ENCODE measurements at places on chromosomes 3 and 15.

DNA sequence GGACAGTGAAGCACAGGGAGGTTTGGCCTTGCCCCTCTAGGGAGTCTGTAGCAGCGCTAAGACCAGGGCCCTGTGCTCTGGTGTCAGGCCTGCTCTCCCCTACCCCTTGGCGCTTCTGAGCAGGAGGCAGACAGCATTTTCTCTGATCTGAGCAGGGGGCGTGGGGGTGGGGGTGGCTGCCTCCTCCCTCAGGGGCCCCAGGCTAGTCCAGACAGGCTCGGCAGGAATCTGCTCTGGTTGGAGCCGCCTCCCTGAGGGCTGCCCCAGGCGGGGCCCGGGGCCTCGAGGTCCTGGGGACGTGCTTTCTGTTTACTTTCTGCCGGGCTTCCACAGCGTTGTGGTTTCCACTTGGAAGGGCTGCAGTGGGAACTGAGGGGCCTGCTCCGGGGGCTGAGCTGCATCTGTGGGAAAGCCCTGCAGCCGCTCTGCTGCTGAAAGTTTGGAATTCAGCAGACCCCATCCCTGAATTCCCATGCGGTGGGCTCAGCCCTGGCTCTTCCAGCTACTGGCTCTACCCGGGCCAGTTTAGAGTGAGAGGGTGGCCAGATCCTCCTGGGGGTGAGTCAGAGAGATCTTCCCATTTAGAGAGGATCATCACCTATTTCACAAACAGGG is 105.4 kb downstream of the LINGO1 start:
- DNase-seq, result peak; percentile 55

GRCh38 chr15:71781965-71782265 is 28.4 kb upstream of the NR2E3 start:
- DNase-seq, result no peak

DNA sequence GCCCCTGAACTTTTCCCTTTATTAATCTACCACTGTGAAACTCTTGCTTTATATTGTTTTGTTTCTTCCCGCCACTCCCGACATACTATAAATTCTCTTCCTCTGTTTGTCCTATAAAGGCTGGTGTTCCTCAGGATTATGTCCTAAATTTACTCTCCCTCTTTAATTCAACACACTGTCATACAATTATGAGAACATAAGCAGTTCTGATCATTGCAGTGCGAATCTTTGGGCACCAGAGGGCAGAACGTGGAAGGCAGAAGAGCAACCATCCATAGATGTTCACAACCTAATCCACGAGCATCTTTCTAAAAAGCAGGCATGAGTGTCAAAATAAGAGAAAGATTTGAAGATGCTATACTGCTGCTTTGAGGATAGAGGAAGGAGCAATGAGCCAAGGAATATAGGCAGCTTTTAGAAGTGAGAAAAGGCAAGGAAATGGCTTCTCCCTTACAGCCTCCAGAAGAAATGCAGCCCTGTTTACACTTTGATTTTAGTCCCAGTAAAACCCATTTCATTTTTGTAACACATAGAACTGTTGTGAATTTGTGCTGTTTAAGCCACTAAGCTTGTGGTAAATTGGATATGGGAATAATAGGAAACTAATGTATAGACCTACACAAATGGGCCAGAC is 179.4 kb downstream of the GBE1 start:
- DNase-seq, result peak; percentile 62

DNA sequence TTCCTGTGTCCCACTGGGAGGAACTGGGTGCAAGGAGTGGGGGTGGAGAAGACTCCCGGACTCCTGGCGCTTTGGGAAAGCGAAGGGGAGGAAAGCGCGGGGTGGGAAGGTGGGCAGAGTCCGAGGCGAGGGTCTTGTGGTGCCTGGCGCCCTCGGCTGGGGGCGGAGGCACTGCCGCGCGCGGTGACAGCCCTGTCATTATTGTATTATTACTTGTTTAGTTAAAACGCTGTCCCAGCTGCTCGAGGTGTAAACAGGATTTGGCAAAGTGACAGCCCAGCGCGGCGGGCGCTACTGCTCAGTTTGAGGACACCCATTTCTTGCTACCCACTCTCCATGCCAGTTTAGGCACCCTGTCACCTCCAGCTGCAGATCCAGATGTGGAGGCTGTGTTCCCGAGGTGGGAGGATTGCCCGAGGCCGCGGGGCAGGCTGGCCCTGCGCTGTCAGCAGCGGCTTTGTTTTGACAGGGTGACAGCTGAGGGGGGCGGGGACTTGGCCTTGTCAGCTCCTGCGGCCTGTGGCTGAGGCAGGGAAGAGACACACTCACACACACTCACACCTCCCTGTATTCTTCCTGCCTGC is 1.0 kb downstream of the KAT2B start:
- DNase-seq, result peak; percentile 73

- DNase-seq, result no peak
These were observed 34.7 kb upstream of the SYNM start for GRCh38 chr15:99070208-99070607.

DNA sequence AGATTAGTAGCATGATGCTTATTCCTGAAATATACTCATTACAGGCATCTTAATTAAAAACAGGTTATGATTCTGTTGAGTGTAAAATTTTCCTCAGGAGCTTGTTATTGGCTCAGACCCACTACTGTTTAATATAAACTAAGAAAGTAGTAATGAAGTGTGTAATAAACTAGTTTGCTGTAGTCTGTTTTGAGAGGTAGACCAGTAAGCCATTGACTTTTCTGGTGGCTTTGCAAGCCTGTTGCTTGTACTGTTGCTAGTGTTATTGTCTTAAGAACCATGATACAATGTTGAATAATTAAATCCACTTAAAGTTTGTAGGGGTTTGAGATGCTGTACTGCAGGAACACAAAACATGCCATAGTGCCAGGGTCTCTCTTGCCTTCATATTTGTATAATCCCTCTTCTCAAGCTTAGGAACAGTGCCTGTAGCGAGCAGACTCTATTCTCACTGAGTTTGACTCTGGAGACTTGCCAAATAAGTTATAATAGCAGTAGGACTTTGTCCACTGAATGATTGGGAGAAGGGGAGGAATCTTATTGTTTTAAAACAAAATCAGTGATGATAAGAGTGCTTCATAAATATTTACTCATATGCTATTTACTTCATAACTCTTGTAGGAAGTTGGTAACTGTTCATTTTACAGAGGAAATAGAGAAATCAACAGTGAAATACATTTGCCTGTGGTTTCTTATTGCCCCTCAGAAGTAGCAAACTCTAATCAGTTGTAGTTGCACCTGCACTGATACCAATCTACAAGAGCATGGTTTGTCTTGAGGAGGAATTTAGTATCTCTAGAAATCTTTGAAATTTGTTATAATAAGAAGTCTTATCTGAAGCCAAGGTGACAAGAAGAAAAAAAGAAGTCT is 13.4 kb downstream of the TCF12 start:
- DNase-seq, result no peak

DNA sequence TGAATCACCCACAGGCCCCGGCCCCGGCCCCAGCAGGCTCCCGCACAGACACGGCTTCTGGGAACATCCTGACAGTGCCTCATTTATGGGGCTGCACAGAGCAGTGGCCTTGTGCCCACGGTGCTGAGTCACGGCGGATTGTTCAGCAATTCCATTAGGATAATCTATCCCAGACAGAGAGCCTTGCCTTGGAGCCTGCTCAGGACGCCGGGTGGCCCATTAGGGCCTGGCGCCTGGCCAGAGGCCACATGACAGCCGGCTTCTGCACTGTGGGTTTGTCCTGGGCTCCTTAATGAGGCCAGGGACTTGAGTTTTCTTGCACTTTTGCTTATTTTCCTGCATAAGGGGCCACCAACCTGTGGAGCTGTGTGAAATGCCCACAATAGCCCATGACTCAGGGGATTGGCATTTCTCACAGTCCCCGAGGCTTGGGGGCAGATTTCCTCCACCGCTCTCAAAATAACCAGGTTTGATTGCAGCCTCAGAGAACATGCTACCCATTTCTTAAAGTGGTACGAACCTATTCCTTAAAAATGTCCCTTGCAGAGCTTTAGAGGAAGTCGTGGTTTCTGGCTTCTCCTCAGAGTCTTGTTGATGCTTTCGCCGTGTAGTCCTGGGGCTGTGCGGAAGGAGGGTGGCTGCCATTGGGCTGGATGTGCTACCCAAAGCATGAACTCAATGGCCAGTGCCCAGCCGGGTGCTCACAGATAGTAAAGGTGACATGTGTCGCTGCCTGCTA is 19.0 kb downstream of the SYNM start:
- DNase-seq, result peak; percentile 93

- DNase-seq, result no peak
These were observed 691.5 kb upstream of the CCDC54 start for GRCh38 chr3:106685745-106686144.

- no peak for DNase-seq
These were observed 108.5 kb downstream of the SYNPR start for GRCh38 chr3:63386568-63386967.

GRCh38 chr15:52136442-52136980 is 23.9 kb upstream of the BCL2L10 start:
- peak; percentile 47 for DNase-seq

GRCh38 chr3:68088216-68088615 is 433.8 kb upstream of the SUCLG2 start:
- no peak for DNase-seq

DNA sequence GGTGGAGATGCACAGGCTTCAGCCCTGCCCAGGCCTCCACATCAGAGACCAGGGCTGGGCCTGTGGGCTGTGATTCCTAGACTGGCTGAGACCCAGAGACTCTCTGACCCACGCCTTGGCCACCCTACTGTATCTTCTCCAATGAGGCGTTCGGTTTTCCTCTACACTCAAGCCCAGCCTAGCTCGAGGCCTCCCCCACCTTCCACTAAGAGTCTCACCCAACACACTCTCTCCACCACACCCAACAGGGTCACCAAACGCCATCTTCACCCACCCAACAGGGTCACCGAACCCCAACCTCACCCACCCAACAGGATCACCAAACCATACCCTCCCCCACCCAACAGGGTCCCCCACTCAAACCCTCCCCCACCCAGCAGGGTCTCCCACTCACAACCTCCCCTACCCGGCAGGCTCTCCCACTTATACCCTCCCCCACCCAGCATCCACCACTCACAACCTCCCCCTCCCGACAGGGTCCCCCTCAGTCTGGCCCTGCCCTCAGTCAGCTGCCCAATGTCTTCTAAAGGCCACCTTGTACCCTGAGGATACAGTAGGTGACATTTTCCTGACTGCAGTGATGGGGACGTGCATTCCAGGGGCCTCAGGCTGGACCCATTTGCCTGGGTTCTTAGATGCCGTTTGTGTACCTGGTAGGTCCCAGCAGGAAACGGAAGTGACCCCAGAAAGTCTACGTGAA is 20.4 kb downstream of the CFAP100 start:
- no peak for DNase-seq

DNA sequence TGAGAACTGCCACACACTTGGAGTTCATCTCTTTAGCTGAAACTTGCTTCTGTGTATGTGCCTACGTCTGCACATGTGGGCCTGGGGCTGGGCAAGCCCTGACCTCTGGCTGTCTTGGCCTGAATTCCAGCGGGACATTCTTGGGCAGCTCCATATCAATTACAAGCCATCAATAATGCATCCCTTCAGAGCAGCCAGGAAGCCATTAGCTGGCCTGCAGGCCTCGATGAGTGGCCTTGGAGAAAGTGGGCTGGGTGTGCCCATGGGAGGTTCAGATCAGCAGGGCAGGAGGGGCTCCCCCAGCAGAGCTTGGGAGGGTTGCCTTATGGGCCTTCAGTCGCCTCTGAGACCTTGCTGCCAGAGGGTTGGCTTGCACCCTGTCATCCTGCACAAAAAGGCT is 124.1 kb downstream of the ETFA start:
- DNase-seq, result no peak

DNA sequence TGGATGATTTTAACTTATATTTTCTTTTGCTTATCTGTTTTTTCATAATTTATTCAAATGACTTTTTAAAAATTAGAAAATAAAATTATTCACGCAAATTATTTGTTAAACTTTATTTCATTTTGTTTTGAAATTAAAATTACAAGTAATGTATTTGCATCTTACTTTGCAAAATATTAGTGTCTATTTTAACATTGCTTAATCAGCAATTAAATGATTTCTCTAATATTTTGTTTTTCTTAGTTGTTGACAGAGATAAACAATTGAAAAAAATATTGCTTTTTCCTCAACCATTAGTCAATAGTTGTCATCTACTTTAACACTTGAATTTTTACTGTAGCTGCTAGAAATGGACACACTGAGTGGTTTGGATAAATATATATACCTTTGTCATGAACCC is 32.8 kb upstream of the PYDC2 start:
- no peak for DNase-seq

DNA sequence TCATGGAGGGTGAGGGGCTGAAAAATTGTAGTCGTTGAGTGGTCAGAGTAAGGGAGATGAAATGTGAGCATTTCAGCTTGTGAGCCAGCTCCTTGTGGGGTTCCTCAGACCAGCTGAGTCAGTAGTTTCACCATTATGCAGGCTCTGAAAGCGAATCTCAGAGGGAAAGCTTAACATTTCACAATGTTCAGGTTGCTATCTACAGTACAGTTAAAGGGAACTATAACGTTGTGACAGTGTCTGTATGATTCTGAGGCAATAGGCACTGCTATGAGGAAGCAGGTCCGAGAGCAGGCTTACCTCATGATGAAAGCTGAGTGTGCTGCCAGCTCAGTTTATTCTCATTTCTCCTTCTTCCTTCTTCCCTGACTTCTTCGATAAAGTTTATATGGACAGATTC is 469.6 kb downstream of the EDEM1 start:
- no peak for DNase-seq

DNA sequence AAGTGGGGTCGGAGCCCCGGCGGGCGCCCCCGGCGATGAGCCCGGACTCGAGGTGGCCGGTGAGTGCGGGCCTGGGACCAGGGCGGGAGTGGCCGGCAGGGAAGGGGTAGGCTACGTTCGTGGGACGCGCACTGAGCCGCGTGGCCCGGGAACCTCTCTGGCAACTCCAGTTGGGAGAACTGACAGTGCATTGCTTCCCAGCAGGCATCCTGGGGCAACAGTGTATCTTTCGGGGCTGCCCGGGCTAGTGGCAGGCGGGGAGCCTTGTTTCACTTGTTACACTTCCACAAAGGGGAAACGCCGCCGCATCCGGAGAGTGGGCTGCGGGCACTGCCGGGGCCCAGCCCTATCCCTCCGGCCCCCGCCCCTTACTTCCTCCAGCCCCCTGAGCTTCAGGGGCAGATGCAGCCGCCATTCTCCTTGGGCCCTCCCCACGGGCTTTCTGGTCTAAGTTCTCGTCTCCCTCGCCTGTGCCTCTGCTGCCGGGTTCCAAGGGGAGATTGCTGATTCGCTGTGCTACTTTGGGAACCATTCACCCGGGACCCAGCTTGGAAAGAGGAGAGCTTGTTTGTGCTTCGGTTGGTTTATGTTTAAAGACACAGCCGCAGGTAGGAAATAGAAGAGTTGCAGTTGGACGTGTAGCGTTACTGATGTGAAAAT is 675 bp downstream of the BRPF1 start:
- peak; percentile 9 for DNase-seq

Measured in cardiac fibroblast (primary cell).